ENCODE measurements at places on chromosomes 4 and X. TPM values are rescaled to one million over a fixed set of nuclear protein-coding genes. Genes with fewer than 3 reads are reported as not detected.

DNA sequence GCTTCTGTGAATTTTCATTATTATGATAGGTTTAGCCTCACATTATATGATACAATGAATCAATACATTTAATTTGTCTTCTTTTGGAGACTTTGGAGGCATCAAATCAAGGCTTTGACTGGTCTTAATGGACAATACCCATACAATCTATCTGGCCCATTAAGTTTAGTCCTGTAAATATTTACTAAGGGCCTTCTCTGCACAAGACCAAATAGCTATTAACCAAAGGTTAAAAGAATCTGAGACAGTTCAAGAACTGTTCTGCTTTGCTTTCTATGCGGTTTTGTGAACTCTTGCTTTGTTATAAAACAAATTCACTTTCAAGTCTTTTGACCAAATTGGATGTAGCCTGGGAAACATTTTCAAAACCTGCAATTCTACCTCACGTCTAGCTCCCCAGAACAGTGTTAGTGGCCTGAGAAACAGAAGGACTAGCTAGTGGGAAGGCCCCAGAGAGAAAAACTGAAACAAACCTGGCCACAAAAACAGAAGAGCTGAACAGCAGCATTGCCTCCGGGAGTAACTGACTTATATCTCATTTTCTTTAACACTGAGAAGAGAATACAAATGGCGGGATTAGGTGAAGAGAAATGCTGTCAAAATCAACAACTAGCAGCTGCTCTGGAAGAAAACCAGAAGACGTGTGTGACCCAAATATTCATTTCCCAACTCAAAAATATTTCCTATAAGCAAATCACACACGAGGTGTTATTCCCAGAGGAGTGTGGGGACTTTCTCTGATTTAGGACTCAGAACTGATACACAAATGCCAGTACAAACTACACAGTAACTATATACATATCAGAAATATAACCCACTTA, 548 bp downstream of the TLR1 start:
- peaks cover 3% of the 10 kb centered on the region for H3K36me3 ChIP-seq
- DNase-seq: no peak
- H3K27ac ChIP-seq: peak overlapping the region; percentile 60
- peak overlapping the region; percentile 50 for H3K4me3 ChIP-seq

DNA sequence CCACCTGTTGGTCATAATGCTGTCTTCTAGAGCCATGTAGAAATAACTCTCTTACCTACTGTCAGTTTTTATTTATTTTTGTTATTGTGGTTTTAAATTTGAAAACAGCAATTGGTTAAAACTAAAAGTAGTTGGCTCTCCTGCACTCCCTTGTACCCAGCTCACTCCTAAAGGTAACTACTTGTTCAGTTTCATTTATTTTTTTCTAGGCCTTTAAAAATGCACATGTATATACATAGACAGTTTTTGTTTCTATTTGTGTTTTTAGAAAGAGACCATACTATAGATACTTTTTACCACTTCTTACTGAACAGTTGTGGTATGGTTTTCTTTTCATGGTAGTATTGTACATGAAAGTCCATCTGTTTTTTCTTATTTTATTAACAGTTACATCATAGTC, 16.8 kb downstream of the SMAD1 start:
- H3K27ac ChIP-seq: no peak overlapping the region
- peaks cover 56% of the 10 kb centered on the region for H3K4me1 ChIP-seq
- no peak overlapping the region for H3K4me3 ChIP-seq

DNA sequence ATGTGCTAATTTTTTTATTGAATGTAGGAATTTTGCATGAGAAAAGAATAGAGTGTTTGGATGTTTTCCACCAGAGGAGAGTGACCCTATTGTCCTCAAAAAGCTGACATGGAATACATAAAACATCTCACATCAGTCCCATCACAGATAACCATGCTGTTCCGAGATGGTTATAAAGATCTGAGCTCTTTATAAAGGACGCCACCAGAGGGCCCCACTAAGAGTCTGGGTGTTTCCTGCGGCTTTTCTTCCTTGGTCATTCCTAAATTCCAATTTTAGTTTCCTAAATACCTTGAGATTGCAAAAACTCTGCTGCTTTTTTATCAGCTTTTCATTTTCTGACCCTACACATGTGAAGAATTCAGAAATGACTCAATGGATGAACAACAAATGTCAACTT, 504.5 kb upstream of the FRG1 start:
- no peaks in the 10 kb centered on the region for H3K36me3 ChIP-seq
- H3K4me3 ChIP-seq: no peak overlapping the region
- H3K4me1 ChIP-seq: no peaks in the 10 kb centered on the region
- H3K27ac ChIP-seq: no peak overlapping the region

GRCh38 chr4:112726041-112726440, 89.1 kb downstream of the LARP7 start:
- no peak overlapping the region for H3K27ac ChIP-seq
- no peak overlapping the region for H3K4me3 ChIP-seq
- DNase-seq: no peak
- no peaks in the 10 kb centered on the region for H3K27me3 ChIP-seq
- H3K4me1 ChIP-seq: no peaks in the 10 kb centered on the region
- H3K36me3 ChIP-seq: no peaks in the 10 kb centered on the region

- H3K27ac ChIP-seq: peak overlapping the region; percentile 39
- no peak for DNase-seq
- H3K4me1 ChIP-seq: peaks cover 62% of the 10 kb centered on the region
- H3K36me3 ChIP-seq: peaks cover 2% of the 10 kb centered on the region
These were observed 27.8 kb downstream of the CD99L2 start for GRCh38 chrX:150870487-150871340.

DNA sequence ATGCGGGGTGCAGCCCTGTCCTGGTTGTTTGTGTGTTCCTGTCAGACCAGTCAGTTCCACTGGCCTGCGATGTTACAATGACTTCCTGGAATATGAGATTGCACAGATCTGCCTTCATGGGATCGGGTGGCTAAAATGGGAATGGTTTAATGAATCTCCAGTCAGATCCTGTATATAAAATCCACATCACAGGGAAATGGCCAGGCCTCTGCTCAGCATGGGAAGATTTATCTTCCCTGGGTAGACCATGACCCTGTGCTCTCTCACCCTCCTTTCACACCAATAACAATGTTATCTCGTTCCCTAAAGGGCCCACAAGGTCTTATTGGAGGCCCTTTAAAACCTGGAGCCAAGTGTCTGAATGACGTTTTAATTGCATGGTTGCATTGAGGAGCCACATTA, 307.4 kb downstream of the RAB28 start:
- H3K27me3 ChIP-seq: no peaks in the 10 kb centered on the region
- H3K27ac ChIP-seq: no peak overlapping the region
- H3K4me1 ChIP-seq: peaks cover 5% of the 10 kb centered on the region
- DNase-seq: no peak
- H3K4me3 ChIP-seq: no peak overlapping the region
- no peaks in the 10 kb centered on the region for H3K36me3 ChIP-seq

GRCh38 chr4:22389240-22389870, 126.5 kb downstream of the ADGRA3 start:
- no peak overlapping the region for H3K27ac ChIP-seq
- H3K4me3 ChIP-seq: no peak overlapping the region
- DNase-seq: no peak
- H3K36me3 ChIP-seq: peaks cover 9% of the 10 kb centered on the region

The NCAPG gene
- 0.98 TPM for total RNA-seq

The GYPB gene
- not detected for total RNA-seq

The BEX2 gene
- 7.6 TPM for total RNA-seq

The CRMP1 gene
- total RNA-seq: 1.2 TPM

The SLITRK2 gene
- 0.17 TPM for total RNA-seq

The SLITRK4 gene
- total RNA-seq: 0.52 TPM

All from esophagus muscularis mucosa (tissue), 4 donors.